ENCODE measurements at places on chromosomes 12 and 14.

- DNase-seq: no peak
Observed at GRCh38 chr12:60805364-60805763, 1209.5 kb downstream of the SLC16A7 start.

DNA sequence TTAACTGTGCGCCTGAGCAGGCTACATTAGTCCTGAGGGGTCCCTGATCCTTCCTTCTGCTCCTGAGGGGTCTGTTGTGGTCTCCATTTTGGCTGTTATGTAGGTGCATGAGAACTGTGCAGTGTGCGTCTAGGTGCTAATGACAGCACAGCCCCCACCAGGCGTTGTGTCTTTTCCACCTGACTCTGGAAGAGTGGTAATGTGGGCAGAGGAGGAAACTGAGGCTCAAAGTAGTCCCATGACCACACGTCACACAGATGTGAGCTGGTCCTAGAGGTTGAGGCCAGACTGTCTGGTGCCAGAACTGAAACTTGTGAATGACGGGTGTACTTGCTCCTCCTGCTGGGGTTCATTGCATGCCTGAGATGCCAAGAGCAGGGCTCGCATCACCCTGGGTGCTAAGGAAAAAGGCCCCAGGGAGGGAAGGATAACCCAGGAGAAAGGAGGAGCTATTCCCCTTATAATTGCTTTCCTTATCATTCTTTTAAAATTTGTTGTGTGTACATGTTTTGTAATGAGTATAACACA lies 111.8 kb downstream of the SLC25A47 start:
- no peak for DNase-seq

- DNase-seq: no peak
Observed at GRCh38 chr12:109738878-109739665, 25.4 kb downstream of the FAM222A start.

DNA sequence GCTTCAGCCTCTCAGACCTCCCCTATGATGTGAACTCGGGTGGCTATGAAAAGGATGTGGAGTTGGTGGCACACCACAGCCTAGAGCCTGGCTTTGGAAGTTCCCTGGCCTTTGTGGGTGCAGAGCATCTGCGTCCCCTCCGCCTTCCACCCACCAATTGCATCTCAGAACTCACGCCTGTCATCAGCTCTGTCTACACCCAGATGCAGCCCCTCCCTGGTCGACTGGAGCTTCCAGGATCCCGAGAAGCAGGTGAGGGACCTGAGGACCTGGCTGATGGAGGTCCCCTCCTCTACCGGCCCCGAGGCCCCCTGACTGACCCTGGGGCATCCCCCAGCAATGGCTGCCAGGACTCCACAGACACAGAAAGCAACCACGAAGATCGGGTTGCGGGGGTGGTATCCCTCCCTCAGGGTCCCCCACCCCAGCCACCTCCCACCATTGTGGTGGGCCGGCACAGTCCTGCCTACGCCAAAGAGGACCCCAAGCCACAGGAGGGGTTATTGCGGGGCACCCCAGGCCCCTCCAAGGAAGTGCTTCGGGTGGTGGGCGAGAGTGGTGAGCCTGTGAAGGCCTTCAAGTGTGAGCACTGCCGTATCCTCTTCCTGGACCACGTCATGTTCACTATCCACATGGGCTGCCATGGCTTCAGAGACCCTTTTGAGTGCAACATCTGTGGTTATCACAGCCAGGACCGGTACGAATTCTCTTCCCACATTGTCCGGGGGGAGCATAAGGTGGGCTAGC lies 7.0 kb upstream of the RPS26 start:
- peak; percentile 44 for DNase-seq

DNA sequence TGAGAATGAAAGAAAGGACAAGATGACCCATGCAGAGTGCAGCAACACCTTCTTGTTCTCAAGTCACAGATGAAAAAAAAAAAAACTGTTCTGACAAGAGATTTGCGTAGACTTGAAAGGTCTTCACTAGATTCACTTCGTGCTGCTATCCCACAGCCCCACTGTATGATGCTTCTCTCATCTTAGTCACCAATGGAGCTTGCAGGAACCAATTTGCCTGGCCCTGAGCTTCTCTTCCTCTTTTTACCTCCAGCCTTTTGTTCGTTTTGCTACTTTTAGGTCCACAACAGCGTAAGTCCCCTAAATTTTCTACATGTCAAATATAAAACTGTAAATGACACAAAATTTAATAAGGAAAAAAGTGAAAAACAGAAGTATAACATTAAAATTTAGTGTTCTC lies 107.9 kb upstream of the NAP1L1 start:
- DNase-seq: no peak

DNA sequence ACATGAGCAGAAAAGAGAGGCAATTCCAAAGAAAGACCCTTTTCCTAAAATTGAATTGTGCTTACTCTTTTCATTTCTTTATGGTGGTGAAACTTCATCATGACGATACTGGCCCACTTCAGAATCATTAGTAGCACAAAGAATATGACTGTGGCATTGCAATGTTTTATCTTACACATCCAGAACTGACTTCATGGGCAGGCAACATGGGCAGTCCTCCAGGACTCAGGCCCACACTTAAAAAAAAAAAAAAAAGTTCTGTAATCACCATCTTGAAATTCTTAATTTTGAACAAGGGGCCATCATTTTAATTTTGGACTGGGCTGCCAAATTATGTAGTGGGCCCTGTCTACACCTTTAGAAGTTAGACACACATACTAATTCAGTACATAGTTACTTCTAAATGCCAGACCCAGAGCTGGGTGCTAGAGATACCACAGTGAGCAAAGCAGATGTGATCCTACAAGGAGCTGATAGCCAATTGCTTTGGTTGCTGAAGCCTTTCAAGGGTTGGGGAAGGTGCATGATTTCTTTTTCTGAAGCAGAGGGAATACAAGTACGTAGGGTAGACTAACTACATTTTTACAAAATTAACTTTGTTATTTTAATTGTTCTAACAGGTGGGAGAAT lies 35.2 kb downstream of the HELB start:
- no peak for DNase-seq

- no peak for DNase-seq
Observed at GRCh38 chr12:26233631-26234030, 38.3 kb downstream of the SSPN start.

DNA sequence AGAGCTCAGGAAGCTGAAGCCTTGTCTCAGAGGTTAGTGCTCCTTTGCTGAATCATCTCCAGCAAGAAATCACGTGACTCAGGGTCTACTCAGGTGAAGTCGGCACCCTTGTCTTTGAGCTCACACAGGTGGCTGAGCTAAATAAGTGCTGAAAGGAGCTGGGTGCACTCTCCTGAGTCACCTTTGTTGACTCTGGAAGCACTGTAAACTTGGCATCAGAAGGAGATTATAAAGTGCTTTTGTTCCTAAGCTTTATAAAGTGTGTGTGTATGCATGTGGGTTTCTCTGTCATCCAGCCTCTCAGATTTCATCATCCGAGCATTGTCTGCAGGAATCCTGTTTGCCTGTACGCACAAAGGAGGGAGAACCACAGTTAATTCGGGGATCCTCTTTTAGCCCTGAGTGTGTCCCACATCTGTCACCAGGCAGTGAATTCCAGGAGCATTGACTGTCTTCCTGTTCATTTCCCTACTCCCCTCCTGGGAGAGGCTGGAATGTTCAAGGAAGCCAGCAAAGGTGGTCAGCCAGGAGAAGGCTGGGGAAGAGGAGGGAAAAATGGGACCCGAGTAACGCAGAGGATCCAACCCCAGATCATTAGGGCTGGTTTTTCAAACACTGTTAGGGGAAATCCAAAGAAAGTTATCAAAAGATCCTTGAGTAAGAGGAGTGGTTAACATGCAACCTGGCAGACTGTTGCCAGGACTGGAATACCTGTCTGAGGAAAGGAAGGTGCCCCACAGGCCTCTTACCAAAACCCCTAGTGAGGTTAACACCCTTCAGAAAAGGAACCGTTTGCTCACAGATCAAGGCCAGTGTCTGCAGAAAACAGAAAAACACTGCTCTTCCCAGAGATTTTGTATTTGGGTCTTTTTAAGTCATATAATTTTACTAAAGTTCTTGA lies 157.5 kb upstream of the HIF1A start:
- no peak for DNase-seq
